Activated effector memory CD4-positive, alpha-beta T cell treated with anti-CD3 and anti-CD28 coated beads, Interleukin-2, amount 50 U/mL, for 16 hours (primary cell): ENCODE measurements at places on chromosomes 6 and 20.

DNA sequence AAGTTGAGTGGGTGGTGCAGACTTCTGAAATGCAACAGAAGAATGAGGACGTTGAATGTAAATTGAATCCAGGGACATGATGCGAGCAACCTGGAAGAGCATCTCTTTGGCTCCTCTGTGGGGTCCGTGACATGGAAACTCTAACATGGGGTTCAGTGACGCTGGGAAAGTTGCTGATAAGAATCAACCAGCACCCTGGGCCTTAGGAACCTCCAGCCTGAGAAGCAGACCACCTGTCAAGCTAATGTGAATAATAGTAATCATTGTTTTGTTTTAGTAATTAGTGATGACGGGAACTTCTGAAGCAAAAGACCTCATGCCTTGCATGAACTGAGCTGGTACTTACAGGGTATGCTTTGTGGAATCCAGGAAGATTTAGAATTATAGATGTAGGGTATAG lies 25.2 kb upstream of the DOK5 start:
- no peak for DNase-seq

GRCh38 chr20:17912916-17913315 lies 55.7 kb downstream of the SNX5 start:
- DNase-seq, result no peak

DNA sequence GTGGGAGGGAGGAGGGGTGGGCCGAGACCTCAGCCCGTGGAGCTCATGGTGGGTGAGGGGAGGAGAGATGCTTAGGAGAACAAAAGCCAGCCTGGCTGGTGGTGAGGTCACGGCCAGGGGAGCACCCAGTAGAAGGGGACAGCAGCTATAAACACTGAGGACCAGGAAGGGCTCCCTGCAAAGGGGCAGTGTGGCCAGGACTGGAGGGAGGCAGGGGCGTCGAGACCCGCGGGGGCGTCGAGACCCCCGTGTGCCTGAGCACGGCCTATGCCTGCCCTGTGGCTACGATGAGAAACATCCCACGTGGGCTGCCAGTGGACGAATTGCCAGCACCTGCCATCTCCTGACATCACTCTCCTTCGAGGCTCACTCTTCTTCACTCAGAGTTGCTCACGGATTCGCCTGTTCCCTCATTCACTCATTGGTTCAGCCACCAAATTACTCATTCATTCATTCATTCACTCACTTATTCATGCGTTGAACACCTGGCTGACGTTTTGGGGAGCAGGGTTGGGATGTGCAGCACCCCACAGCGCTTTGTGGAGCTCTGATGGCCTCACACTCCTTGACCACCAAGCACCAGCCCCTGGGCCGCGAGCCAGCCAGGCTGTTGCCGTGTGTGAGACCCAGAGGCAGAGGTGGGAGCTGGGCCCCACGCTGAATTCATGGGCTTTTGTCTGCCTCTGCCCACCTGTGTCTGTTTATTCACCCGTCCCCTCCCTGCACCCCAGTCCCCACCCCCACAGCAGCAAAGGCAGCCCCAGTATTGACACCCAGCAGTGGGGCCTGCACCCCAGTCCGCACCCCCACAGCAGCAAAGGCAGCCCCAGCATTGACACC lies 61.2 kb upstream of the BHLHE23 start:
- no peak for DNase-seq

GRCh38 chr20:32445539-32446273 lies 87.6 kb downstream of the ASXL1 start:
- peak; percentile 61 for DNase-seq

GRCh38 chr6:109074133-109074415 lies 20.6 kb downstream of the SESN1 start:
- no peak for DNase-seq

GRCh38 chr6:119312875-119313338 lies 36.7 kb downstream of the MAN1A1 start:
- no peak for DNase-seq

GRCh38 chr6:24554474-24554873 lies 59.7 kb downstream of the ALDH5A1 start:
- no peak for DNase-seq

DNA sequence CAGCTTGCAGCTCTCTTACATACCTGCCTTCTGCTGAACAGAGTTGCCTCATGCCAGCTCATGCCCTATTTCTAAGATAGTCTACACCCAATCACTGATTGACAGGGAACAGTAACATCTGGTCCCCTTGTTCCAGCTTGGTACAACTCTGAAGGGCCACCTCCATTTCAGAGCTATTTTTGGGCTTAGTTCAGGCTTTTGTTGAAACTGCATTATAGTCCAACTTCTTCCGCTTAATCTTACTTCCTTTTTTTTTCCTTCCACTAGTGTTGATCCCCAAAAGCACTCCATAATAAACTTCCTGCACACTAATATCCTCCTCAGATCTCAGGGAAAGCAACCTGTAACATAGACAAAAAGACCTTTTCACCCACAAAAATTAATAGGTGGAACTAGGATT lies 65.7 kb upstream of the TNFRSF21 start:
- no peak for DNase-seq

DNA sequence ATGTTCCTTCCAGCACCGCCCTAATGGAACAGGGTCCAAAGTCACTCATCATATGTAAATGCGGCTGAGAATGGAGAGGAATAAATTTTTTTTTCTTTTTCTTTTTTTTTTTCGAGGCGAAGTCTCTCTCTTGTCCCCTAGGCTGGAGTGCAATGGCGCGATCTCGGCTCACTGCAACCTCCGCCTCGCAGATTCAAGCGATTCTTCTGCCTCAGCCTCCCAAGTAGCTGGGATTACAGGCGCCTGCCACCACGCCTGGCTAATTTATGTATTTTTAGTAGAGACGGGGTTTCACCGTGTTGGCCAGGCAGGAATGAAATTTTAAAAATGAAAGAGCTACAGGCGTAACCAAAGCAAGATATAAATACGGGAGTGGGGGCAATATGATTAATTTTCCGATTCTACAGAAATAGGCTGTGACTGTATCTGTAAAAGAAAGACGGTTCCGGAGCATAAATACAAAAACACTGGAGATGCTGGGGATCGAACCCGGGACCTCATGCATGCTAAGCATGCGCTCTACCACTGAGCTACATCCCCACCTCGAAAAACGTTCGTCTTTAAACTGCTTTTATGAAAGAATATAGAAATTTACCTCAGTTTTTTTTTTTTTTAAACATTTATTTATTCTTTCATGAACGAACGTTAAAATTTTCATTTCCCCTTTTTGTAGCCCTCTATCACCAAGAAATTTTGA lies 132.2 kb downstream of the GPX5 start:
- peak; percentile 78 for DNase-seq

DNA sequence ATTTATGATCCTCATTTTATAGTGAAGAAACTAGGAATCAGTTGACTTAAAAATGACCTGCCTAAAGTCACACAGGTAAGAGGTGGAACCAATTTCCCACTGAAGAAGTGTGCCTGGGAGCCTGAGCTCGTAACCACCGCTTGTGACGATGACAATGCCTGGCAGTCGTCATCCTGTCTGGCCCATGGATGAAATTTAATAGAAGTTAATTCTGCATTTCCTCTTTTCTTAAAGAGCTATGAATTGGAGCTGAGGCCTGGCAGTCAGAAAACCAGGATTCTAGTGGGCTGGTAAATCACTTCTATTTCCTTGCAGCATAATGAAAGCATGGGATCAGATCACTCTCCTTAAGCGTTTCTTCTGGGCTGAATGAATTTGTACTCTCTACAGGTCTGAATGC lies 200.0 kb upstream of the SGK1 start:
- DNase-seq, result no peak

GRCh38 chr6:158543606-158544185 lies 16.2 kb upstream of the TMEM181 start:
- no peak for DNase-seq

- no peak for DNase-seq
These were observed 133.1 kb downstream of the ALDH8A1 start for GRCh38 chr6:134816780-134817179.

DNA sequence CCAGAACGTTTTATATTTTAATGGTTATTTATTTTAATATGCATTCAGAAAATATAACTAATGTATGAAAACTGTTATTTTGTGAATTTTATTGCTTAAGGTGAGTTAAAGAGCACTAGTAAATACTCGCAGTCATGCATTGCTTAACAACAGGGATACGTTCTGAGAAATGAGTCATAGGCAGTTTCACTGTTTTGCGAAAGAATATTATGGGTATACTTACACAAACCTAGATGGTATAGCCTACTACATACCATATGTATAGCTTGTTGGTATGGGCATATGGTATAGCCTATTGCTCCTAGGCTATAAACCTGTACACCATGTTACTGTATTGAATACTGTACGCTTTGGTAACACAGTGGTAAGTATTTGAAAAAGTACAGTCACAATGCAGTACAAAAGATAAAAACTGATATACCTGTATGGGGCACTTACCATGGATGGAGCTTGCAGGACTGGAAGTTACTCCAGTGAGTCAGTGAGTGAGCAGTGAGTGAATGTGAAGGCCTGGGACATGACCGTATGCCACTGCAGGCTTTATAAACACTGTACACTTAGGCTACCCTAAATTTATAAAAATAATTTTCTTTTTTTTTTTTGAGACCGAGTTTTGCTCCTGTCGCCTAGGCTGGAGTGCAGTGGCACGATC lies 38.5 kb downstream of the ARFGEF2 start:
- DNase-seq, result no peak

DNA sequence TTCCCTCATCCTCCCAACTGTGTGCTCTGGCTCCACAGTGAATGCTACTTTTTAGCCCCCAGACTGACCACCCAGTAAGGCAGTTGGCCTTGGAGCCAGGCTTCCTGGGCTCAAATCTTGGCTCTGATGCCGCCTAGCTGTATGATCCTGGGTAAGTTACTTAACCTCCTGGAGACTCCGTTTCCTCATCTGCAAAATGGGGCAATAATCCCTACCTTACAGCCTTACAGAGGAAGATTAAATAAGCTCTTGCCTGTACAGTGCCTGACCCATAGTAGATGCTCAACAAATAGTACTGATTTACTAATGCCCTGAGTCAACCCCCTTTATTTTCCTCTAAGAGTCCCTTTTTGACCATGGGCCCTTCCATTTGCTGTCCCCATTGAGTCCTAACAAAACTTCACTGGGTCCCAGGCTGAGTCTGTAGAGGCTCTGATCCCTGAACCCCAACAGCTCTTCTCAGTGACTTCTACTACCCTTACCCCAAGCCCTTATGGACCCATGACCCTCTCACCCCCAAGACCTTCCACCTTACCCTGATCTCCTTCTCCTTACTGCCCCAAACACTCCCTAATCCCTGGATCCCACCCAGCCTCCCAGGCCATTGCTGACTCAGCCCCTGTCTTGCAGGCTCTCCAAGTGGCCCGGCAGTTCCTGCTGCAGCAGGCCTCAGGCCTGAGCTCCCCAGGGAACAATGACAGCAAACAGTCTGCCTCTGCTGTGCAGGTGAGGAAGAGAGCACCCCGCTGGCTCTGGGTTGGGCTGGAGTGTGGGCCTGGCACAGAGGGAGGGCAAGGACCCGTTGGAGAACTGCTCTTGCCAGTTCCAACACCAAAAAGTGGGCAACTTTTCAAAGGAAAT lies 31.4 kb downstream of the FOXP4 start:
- no peak for DNase-seq

GRCh38 chr6:11878735-11879134 lies 100.1 kb upstream of the ADTRP start:
- no peak for DNase-seq

DNA sequence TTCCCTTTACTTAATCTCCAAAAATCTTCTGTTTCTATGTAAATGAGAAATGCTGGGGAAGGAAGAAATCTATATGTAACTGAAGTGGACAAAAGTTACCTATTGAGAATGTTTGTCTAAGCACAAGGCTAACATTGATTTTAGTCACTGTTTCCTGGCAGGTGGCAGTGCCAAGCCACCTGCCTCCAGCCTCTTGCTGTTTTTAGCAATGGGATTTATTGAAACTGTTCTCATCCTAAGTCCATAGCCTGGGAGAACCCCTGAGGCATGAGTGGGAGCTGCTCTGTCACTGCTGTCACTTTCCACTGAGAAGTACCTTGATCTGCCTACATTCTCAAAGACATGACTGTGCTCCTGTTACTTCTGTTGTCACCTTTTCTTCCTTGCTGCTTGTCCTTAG lies 14.7 kb downstream of the ENPP3 start:
- no peak for DNase-seq

- DNase-seq, result peak; percentile 74
These were observed 8.8 kb upstream of the CD83 start for GRCh38 chr6:14108571-14109410.

- no peak for DNase-seq
These were observed 84.3 kb upstream of the FOXO3 start for GRCh38 chr6:108476376-108476775.

DNA sequence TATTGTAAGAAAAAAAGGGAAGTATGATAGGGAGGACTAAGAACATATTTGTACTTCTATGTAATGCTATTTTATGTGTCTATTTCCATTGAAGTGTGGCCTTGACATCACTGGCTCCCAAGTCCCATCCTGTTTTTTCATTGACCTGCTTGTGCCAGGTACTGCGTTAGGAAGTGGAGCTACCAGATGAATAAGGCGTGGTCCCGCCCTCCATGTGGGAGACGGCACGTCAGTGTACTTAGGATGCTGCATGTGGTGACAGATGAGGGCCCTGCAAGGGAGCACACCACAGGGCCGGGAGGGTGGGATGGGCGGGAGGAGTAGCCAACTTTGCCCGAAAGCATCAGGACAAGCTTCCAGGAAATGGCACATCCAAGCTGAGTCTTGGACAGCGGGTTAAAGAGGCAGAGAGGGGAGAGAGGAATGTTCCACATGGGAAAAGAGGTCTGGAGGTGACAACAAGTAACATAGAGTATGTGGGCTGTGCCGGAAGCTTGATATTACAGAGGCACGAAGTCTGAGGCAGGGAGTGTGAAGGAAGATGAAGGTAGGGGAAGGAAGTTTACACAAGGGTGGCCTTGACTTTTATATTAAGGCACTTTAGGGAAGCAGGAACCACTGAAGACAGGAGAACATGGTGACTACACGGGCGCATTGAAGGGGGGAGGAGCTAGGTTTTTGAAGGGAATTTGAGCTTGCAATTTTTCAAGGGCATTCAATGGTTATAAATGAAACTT lies 140.6 kb downstream of the MTHFD1L start:
- no peak for DNase-seq

- no peak for DNase-seq
These were observed 47.4 kb downstream of the NINL start for GRCh38 chr20:25537890-25538289.

- no peak for DNase-seq
These were observed 84.8 kb upstream of the ZNF217 start for GRCh38 chr20:53678315-53678989.

GRCh38 chr6:3726421-3726820 lies 25.1 kb downstream of the PXDC1 start:
- no peak for DNase-seq
